ENCODE measurements at places on chromosomes 2 and 18. TPM values are rescaled to one million over a fixed set of nuclear protein-coding genes. Genes with fewer than 3 reads are reported as not detected.

GREB1L gene
- not detected for total RNA-seq

TMEM247 gene
- not detected for total RNA-seq

AQP12B gene
- total RNA-seq = not detected

COL4A4 gene
- total RNA-seq = 0.14 TPM

B3GNT7 gene
- under 0.01 TPM for total RNA-seq

FRZB gene
- total RNA-seq = 0.09 TPM

LHCGR gene
- not detected for total RNA-seq

PLA2R1 gene
- total RNA-seq = 10.0 TPM

SIX2 gene
- under 0.01 TPM for total RNA-seq

LIPG gene
- 12.4 TPM for total RNA-seq

SERTAD2 gene
- 6.5 TPM for total RNA-seq

HMSD gene
- total RNA-seq = under 0.01 TPM

KCNK3 gene
- total RNA-seq = 0.28 TPM

Measured in smooth muscle cell of bladder (primary cell).